AML-193 (cell line): ENCODE measurements at places on chromosomes 7 and 10.

DNA sequence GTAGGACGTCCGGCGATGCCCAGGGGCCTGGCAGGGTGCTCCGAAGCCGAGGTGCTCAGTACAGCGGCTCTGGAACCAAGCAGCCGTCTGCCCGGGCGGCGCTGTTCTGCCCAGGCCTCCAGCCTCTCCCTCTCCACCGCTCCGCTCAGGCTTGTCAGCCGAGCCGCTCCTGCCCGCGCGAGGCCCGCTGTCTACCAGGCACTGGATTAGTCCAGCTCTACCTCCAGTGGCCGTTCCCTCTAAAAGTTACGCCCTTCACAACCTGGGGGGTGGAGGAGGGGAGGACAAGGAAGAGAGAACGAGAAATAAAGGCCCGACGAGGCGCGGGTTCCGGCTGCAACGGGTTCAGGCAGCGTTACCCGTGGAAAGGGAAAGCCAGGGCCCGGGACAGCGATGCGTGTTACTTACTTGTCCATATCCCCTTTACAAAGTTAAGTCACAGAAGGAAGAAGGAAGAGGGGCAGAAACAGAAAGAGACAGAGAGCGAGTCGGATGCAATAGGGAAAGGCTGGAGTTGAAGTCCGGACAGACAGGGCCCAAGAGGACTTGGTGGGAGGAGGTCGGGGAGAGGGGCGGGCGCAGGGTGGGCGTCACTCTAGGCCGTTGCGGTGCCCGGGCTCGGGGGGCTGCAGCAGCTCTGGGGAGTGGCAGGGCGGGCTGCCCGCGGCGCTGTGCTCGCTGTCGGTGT lies 2.8 kb downstream of the SP8 start:
- DNase-seq: no peak

DNA sequence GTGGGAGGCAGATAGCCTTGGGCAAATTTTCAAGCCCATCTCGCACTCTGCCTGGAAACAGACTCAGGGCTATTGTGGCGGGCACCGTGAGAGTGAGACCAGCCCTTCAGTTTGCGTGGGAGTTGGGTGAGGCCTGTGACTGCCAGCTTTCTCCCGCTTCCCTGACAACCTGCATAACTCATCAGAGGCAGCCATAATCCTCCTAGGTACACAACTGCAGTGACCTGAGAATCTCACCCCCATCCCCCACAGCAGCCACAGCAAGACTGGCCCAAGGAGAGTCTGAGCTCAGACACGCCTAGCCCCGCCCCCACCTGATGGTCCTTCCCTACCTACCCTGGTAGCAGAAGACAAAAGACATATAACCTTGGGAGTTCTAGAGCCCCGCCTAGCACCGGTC lies 275.4 kb downstream of the GRID1 start:
- DNase-seq: no peak

DNA sequence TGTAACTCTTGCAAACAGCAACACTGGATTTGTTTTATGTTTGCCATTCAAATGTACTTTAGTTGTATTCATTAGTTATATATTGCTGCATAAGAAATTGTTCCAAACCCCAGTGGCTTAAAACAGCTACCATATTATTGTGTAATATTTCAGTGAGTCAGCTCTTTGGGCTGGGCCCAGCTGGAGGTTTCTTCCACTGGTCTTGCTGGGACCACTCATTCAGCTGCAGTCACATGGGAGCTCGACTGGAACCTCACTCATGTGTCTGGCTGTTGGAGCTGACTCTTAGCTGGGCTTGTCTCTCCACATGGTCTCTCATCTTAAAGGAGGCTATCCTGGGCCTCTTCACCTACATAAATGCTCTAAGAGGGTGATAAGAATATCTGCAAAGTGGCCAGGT lies 23.2 kb upstream of the PIP4K2A start:
- no peak for DNase-seq

GRCh38 chr7:100465702-100466311 lies 1.7 kb upstream of the SPACDR start:
- DNase-seq: no peak

DNA sequence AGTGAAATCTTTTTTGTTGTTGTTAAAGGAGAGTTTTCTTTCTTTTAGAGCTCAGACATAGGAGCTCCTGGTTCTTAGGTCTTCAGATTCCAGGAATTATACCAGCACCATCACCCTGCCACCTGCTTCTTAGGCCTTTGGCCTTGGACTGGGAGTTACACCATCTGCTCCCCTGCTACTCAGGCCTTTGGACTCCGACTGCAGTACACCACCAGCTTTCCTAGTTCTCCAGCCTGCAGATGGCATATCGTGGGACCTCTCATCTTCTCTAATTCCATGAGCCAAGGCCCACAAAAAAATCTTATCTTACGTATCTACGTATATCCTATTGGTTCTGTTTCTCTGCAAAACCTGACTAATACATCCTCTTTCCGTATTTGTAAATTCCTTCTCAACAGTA lies 5.1 kb upstream of the TACC2 start:
- no peak for DNase-seq

DNA sequence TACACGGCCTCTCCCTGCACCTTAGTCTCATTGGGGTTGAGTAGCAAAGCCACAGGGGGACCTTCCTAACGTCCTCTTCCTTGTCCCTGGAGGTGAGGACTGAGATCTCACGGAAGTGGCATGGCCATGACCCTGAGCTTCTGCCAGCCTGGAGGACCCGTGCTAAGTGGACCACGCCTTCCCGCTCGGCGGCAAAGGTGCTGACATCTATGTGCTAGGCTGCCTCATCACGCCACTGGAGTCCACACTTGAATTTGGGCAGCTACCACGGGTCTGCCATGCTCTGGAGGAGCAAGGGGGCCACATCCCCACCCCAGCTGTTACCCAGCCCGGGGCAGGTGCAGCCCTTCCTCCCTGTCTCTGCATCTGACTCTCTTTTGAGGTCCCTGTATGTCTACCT lies 15.3 kb downstream of the GHRHR start:
- no peak for DNase-seq

DNA sequence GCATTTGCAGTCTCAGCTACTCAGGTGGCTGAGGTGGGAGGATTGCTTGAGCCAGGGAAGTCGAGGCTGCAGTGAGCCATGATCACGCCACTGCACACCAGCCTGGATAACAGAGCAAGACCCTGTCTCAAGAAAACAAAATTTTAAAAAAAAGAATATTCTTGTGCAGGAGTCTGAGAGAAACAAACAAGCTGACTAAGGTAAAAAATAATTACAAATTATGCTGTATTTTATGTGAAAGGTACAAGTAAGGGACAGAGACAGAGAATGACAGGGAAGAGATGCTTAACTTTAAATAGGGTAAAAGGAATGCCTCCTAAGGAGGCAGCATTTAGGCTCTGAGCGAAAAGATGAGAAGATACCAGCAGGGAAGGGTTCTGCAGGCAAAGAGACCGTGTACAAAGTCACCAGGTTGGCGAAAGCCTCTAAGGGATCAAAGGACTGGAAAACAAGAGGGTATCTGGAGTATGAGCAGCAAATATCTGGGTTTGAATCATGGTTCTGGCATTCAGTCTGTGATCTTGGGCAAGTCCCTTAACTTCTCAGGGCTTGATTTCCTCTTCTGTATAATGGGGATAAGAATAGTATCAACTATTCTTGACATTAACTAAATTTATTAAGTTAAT lies 106.2 kb upstream of the RHOBTB1 start:
- DNase-seq: no peak

- DNase-seq: no peak
Observed at GRCh38 chr7:50329775-50330174, 25.3 kb downstream of the IKZF1 start.

DNA sequence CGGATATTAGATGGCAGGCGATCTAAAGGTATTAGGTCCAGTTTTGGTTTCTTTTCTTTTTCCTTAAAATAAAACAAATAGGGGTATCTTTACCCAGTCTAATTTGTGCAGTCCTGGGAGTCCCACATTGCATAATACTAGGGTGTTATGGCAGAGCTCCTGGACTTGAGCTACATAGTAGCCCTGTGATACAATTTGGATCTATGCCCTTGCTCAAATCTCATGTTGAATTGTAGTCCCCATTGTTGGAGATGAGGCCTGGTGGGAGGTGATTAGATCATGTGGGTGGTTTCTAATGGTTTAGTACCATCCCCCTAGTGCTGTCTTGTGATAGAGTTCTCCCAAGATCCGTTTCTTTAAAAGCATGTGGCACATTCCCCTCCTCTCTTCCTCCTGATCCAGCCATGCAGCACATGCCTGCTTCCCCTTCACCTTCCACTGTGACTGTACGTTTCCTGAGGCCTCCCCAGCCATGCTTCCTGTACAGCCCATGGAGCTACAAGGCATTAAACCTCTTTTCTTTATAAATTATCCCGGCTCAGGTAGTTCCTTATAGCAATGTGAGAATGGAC lies 141.9 kb downstream of the RPS24 start:
- no peak for DNase-seq

GRCh38 chr7:131196803-131197202 lies 130.9 kb upstream of the MKLN1 start:
- no peak for DNase-seq

GRCh38 chr7:157809154-157809862 lies 472.5 kb downstream of the DNAJB6 start:
- DNase-seq: no peak

- DNase-seq: no peak
Observed at GRCh38 chr7:20350996-20351692, 20.4 kb downstream of the ITGB8 start.

GRCh38 chr10:133324857-133325260 lies 11.8 kb downstream of the CALY start:
- no peak for DNase-seq

- DNase-seq: no peak
Observed at GRCh38 chr10:116864436-116864835, 15.1 kb downstream of the ENO4 start.

- DNase-seq: no peak
Observed at GRCh38 chr10:61000769-61001730, 57.1 kb upstream of the RHOBTB1 start.

DNA sequence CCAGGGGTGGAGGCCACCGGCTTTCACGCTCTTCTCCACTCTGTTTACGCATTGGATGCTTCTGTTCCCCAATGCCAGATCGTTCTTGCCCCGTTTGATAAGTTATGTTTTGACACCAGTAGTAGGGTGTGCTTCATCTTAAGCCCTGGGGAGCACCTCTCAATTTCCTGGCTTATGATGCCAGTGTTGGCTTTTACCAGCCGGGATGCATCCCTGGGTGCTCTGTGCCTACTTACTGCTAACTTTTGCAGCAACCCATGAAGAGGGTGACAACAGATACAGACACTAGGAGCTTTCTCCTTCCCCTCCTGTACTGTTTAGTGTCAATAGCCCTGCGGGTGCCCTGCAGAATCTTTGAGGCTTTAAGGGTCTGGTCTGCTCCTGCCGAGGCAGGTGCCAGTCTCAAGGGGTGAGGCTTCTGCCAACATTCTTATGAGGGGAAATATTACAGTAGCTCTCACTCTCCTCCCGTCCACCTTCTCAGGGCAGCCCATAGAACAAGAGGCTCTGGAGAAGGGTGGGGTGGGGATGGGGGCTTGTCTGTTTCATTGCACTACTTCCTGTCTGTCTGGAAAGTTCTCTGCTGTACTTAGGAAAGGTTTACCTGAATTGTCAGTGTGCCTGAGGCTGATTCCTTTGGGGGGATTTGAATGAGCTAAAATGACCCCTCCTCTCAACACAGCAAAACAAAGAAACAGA lies 23.3 kb downstream of the ADCY1 start:
- no peak for DNase-seq

DNA sequence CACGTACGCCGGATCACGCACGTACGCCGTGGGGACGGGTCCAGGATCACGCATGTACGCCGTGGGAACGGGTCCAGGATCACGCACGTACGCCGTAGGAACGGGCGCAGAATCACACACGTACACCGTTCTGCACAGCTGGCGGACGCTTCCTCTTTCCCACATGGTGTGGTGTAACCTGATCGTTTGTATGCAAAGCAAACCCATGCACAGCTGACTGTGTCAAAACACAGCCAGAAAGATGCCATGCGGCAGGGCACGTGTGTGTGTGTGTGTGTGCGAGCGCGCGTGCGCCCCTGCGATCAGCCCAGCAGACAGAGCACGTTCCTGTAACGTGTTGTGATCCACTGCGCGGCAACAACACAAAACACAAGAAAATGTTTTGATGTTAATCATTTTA lies 573.6 kb downstream of the DNAJB6 start:
- DNase-seq: no peak

DNA sequence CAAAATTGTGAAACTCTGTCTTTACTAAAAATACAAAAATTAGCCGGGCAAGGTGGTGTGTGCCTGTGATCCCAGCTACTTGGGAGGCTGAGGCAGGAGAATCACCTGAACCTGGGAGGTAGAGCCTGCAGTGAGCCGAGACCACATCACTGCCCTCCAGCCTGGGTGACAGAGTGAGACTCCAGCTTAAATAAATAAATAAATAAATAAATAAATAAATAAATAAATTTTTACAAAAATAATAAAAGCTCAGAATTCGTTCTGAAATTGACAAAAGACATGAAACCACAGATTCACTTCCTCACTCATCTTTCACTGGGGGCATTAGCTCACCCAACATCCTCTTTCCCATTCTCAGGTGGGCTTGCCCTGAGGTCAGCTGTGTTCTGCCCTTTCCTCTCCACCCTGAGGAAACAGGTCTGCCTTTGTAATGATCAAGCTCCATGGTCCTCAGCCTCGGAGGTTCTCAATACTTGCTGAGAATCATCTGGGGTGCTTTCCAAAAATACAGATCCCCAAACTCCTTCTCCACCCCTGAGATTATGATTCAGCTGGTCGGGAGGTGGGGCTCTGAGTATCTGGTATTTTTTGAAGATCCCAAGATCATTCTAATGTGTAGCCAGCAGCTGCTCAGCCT lies 29.2 kb upstream of the APBB1IP start:
- no peak for DNase-seq

DNA sequence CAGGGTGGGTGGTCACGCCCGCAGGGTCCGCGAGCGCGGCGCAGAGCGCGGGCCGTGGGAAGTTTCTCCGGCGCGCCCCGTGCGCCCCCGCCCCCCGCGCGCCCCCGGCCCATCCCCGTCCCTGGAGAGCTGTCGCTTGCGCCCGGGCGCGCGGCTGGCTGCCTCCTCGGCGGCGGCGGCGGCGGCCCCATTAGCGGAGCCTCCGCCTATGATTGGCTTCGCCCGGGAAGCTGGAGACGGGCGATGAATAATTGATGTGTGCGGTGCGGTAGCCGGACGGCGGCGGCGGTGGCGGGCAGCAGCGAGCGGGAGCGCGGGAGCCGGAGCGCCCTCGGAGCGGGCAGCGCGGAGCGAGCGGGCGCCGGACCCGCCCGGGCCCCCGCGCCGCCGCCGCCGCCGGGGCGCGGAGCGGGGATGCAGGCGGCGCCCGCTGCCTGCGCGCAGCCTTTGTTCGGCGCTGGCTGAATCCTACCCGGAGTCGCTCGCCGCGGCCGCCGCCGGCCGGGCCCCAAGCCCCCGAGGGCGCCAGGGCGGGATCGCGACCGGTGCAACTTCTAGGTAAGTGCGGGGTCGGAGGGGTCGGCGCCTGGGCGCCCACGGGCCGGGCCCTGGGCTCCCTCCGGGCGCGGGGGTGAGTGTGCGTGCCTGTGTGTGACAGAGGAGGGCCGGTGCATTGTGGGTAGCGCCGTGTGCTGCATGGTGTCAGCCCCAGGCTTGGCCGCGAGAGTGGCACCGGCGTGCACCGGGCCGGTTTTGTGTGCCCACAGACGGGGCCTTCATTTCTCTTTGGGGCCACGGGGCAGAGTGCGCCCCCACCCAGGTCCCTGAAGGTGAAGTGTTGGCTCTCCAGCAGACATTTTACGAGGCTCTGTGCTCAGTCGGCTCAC lies 103.8 kb upstream of the PPIF start:
- peak; percentile 27 for DNase-seq
